Stimulated activated memory B cell treated with anti-CD40 and anti-IgM and Interleukin-4, amounts not matched to agents 10 μg/mL and 1 μg/mL and 100 μg/mL, for 72 hours (primary cell): ENCODE measurements at places on chromosomes 1 and 21.

- no peak for ATAC-seq
Observed at GRCh38 chr21:14977814-14978213, 87.0 kb downstream of the NRIP1 start.

DNA sequence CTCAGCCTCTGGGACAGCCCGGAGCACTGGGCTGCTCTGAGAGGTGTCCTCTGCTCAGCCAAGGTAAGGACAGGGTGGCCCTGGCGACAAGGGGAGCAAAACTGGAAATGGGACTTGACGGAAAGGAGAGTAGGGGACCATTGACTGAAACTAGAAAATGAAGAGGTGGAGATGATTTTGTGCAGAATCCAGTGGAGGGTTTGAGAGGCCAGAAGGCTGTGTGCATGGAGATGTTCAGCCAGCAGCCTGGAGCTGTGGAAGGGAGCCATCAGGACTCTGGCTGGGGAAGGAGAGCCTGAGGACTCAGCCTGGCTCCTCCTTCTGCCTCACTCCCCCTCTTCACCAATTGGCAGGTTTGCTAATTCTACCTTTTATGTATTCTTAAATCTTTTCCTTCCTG, 114.2 kb downstream of the EDEM3 start:
- ATAC-seq, result no peak

DNA sequence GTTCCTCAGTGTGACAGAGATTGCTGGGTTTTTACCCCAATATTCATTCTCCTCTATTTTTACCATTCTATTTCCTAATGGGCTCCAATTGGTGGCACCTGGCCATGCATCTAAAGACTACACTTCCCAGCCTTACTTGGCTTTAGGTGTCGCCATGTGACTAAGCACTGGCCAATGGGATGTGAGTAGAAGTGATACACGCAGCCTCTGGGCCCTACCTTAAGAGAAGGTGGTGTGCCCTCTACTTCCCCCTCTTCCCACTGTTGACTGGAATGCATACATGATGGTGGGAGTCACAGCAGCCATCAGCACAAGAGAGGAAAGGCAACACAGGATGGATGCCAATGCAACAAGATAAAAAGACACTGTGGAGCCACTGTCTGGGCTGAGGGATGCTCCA, 11.4 kb upstream of the OLIG2 start:
- ATAC-seq, result no peak

- no peak for ATAC-seq
Observed at GRCh38 chr1:77104672-77105071, 114.6 kb downstream of the PIGK start.

DNA sequence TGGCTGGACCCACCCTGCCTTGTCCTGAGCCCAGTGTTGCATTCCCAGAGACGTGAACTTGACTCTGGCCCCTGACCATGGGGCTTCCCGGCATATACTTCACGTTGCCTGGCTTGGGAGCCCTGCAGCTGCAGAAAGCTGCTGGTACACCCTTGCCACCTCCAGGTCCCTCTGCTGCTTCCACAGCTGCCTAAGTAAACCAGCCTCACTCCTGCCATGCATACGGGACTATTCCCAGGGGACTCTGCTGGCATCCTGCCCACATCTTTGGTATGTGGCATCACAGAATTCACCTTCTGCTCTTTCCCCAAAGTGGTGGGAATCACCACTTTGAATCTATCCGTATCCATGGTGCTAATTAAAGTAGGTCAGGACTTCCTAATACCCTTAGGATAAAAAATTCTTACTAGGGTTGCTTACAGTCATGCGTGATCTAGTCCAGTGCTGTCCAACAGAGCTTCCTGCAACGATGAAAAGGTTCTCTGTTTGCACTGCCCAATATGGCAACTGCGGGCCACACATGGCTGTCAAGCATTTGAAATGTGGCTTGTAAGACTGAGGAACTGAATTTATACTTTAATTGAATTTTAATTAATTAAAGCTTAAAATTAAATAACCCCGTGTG, 203.0 kb downstream of the GRIK3 start:
- no peak for ATAC-seq

GRCh38 chr1:174996476-174996875, 3.3 kb upstream of the CACYBP start:
- no peak for ATAC-seq

DNA sequence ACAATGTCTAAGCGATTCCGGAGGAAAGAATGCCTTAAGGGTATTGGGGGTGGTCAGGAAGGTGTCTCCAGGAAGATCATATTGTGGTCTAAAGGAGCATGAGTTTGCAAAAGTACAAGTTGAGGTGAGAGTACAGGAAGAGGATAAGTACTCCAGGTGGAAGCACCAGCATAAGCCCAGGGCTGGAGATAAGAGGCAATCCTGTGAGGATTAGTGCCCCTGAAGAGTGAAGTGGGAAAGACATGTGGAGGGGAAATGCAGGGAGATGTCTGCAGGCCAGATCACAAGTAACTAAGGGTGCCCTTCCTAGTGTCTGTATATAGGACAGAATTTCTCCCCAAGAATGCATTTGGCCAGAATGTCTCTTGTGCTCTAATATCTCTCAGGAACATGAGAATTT, 188.3 kb upstream of the DPT start:
- ATAC-seq, result no peak

DNA sequence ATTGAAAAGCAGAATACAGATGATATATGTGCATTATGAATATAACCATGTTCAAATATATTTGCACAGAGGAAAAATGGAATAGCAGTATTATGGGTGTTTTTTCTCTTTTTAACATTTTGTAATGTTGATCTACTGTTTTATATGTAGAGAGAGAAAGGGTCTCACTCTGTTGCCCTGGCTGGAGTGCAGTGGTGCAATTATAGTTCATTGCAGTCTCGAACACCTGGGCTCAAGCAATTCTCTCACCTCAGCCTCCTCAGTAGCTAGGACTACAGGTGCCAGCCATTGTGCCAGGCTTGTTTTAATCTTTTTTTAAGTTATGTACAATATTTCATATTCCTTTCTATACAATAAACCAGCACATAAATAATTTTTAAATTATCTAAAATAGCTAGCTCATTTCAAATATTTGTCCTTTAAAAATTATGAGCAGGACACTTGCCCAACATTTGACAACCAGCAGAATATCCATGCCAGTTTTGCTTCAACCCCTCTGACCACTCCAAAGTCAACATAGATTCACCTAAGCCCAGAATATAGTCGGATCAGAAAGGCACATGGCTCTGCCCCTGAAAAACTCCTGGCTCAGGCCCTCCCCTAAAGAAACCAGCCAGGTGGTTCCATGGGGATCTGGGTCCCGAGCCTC, 29.8 kb downstream of the ZNF281 start:
- ATAC-seq, result no peak

DNA sequence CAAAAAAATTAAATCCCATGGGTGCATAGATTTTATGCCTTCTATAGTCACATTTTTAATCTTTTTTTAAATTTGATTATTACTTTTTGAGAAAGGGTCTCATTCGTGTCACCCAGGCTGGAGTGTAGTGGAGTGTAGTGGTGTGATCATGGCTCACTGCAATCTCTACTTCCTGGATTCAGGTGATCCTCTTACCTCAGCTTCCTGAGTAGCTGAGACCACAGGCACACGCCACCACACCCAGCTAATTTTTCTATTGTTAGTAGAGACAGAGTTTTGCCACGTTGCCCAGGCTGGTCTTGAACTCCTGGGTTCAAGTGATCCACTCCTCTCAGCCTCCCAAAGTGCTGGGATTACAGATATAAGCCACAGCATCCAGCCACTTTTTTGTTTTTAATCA, 10.4 kb downstream of the CBR3 start:
- no peak for ATAC-seq
